Activated gamma-delta T cell (primary cell): ENCODE measurements at places on chromosomes 1 and 21.

DNA sequence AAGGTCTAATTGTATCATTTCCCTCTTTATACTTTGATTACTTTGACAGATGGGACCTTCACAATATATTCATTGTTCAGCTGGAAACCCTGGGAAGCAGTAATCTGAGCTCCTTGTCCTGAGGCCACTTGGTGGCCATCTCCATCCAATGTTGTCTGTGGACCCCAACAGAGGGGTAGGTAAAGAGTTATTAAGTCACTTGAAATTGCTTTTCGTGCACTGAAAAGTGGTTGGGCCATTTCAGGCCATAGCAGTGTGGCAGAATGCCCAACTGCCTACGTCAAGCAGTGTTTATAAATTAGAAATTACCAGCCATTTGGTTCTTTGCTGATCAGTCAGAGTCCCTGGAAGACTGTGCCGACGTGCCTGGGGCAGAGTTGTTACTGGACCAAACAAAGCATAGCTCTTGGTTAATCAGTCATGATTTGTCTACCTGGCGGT, 308.3 kb upstream of the USP25 start:
- no peak for DNase-seq

DNA sequence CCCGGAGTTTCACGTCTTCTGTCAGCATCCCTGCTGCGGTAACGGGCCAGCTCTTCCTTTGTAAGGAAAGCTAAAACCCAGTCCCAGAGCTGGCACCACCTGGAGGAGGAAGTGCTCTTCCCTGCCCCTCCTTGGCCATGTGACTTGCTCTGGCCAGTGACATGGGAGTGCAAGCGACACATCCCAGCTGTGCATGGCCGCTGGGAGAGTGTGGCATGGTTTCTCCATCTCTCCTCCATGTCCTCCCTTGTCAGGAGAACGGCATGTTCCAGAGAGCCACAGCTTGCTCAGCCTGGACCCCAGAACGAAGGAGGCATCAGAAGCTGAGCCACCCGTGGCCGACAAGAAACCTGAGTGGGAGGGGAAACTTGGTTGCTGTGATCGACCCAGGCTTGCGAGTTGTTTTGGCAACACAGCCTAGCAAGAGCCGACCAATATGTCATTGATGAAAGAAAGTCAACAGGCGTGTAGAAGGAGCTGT, 2.7 kb upstream of the PRXL2B start:
- no peak for DNase-seq

GRCh38 chr1:201535046-201535918, 3.6 kb upstream of the NAV1 start:
- DNase-seq: no peak

DNA sequence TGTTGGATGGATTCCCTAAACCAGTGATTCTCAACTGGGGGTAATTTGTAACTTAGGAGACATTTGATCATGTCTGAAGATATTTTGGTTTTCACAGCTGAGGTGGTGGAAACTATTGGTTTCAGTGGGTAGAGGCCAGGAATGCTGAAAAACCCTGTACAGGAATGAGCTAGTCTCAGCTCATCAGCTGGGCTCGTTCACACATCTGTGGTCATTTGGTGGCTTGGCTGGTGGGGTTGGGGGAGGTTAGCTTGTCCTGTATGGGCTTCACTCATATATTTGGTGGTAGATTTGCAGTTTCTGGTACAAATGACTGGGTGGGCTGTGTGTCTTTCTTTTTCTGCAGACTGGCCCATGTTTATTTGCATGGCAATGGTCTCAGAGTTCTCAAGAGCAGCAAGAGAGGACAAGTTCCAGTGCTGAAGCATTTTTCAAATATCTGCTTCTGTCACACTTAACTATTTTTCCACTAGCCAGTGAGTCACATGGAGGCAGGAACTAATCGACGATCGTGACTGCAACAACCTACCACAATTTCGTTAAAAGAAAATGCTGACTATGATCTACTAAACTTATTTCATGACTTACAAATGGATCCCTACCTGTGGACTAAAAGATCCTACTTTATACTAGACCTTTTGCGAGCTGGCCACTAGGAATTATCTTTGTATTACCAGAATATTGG, 321.7 kb upstream of the PLXNA2 start:
- no peak for DNase-seq

DNA sequence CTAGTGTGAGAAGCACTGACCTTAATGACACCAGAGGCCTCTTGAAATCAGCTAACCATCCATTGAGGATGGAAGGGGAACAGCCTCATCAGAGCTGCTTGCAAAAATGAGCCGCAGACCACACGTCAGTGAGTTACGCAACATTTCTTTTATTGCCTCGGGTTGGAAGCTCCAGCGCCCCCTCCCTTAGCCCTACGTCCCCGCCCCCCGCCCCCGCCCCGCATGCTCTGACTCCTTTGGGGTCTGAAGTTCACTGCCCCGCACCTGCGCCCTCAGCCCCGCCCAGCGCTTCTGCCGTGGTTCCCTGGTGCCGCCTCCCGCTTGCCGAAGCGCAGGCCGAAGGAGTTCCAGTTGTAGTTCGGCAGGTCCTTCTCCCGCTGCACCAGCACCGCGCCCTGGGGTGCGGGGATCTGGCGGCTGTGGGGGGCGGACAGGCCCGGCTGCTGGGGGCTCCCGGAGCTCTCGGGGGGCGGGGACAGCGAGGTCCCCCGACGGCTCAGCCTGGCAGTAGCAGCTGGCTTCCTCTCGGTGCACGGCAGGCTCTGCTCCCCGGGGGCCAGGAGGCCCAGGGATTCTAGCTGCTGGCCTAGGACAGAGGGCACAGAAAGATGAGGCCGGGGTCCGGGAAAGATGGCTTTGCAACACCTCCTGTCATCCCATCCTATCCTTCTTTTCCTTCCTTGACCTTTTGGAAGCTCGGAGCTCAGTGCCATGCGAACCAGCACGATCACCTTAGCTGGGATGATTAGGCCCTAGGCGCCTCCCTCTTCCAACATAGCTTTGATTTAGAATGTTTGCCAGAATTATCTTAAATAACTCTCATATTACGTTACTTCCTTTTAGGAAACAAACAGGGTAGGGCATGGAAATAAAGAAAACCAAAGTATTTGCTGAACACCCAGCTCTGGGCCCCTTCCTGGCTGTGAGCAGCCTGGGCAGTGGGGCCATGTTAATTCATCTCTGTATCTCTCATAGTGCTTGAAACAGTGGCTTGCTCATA, 5.8 kb downstream of the KISS1 start:
- DNase-seq: no peak

- DNase-seq: no peak
Observed at GRCh38 chr1:112618114-112618720, 724 bp downstream of the ST7L start.

GRCh38 chr1:190908246-190908645, 430.6 kb upstream of the BRINP3 start:
- no peak for DNase-seq

DNA sequence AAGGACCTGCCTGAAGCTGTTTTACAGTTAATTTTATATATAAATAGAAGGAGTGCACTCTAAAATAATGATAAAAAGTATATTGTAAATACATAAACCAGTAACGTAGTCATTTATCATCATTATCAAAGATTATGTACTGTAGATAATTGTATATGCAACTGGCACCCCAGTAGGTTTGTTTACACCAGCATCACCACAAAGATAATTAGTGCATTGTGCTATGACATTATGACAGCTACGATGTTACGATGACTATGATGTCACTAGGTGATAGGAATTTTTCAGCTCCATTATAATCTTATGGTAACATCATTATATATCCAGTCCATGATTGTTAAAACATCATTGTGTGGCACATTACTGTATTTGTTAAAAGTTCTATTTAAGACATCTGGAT, 185.2 kb downstream of the LBR start:
- DNase-seq: no peak

GRCh38 chr1:93078638-93078985, 471 bp upstream of the MTF2 start:
- no peak for DNase-seq

DNA sequence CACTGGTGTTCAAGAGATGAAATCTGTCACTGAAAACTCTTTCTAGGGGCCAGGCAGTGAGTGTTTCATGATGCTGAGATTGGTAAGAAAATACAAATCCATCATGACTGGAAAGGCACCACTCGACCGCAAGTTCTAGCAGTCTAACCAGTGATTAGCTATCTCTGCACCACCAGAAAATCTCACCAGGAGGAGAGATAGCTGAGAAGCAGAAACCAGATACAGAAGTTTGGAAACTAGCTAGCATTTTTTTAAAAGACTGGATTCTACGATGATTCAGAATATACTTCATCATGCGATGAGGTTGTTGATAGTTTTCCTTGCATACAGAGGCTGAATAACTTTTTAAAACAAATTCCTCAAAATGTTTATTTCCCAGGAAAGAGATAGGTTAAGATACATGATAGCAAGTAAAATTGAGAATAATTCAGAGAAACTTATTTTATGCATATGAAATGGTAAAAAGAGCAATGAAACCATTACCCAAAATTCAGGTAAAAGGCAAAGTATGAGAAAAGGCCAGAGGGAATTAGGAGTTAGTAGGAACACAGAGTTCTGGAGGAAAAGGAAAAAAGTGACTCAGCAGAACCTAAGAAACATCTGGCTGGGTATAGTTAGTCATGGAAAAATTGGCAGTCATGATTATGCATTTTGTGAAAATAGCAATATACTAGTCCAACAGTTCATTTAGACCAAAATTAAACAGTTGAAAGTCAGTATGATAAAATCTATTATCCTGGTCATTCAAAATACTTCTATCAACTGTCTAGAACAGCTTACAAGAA, 3.3 kb upstream of the F3 start:
- no peak for DNase-seq

DNA sequence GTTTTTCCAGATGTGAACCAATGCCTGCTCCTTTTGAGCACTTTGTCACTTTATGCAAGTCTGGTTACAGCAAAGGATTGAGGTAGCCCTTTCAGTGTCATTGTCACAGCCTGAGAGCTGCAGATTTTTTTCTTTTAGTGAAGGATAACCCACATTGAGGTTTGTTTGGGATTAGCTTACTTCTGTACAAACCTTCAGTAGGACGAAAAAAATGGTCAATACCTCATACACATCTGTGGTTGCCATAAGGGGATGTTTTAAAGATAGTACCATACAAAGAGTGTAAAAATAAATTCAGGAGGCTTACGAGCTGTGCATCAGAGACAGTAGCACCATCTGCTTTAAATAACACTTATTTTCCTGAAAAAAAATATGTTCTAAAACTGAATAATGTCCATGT, 566.0 kb downstream of the AJAP1 start:
- DNase-seq: no peak

DNA sequence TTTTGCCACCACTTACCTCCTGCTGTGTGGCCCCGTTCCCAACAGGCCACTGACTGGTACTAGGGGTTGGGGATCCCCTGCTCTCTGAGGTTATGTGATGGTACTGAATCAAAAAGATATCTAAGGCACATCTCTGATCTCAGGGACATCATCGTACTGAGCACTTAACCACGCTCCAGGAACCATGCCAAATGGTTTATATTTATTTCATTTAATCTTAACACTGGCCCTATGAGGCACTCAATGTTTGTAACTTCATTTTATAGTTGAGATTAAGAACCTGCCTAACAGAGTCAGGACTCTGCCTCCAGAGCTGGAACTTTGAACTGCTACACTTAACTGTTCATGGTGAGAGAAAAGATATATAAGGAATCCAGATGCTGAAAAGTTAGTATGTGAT, 98.0 kb upstream of the HP1BP3 start:
- no peak for DNase-seq

DNA sequence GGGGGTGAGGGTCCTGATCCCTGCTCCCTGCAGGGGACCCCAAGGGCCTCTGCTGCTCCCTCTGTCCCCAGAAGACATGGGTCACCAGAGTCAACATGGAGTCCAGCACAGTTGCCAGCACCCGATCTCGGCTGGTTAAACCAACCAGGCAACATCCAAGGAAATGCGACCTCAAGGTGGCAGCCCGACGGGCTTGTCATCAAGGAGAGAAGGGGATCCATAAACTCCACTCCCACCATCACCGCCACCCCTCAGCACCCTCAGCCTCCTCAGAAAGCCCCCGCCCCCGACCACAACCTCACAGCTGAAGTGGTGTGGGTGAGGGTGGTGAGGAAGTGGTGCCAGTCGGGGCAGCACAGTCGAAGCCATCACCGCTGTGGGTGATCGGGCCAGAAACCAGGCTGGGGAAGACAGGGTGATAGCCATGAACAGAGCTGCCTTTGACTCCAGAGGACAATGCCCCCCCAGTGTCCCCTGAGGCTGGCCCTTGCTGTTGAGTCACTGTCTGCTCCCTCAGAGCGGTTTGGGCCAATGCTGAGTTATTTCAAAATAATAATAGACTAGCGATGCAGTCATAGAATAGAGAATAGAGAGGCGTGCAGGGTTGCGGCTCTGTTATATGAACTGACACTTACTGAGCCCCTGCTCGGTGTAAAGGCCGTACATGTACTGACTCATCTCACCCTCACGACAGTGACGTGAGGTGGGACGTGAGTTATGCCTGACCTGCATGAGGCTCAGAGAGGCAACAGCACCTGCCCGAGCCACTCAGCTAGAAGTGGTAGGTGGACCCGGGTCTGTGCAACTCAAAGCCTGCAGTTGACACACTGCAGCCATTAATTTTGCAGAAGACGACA, 88.7 kb upstream of the IFFO2 start:
- DNase-seq: no peak

DNA sequence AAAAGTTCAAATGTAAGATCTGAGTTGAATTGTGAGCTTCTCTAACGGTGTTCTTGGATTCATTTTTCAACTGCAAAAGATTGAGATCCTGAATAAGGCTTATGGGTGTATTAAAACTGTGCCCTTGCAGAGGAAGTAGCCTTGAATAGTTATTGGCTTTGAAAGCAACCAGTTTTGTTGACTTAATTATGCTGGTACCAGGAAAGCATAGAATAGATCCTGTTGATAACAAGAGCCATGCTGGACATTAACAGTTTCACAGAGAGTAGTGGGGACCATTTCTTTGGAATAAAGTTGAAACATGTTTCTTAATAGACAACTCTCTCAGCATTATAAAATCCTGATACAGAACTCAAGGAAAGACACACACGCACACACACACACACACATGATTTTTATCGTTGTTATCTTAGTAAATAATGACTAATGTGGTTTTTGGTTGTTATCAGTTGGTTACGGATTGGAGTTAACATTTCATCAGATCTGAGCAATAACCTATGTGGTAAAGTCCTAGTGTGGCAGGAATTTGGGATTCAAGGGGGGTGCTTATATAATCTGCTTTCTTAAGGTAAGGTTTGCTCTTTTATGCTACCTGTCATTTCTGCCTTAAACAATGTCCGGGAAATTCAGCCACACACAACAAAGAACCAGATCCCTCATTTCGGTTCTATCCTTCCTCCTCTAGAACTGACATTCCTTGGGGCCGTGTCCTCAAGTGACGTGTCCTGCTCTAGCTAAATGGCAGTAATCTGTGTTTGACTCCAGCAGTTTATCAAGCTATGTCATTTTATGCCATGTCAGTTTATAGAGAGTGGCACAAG, 330.9 kb downstream of the CHRM3 start:
- DNase-seq: no peak

DNA sequence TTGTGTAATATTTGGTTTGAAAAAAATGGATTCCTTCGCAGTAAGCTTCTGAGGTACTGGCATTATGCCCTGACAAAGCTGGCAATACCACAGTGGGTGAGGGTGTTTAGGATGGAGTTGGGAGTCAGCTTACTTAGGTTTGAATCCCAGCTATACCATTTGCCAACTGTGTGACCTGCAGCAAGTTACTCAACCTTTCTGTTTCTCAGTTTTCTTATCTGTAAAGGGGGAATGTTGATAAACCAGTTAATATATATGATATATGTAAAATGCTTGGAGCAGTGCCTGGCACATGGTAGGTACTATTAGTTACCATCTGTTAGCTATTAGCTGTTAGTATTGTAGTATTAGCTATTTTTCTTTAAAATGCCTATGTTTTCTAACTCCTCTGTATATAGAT, 4.9 kb upstream of the HDGF start:
- no peak for DNase-seq
